ENCODE measurements at places on chromosomes 7 and 10.

- no peak for DNase-seq
These were observed 354.5 kb downstream of the TFEC start for GRCh38 chr7:115676080-115676479.

- DNase-seq = no peak
These were observed 7.4 kb downstream of the TMEM248 start for GRCh38 chr7:66928388-66928787.

DNA sequence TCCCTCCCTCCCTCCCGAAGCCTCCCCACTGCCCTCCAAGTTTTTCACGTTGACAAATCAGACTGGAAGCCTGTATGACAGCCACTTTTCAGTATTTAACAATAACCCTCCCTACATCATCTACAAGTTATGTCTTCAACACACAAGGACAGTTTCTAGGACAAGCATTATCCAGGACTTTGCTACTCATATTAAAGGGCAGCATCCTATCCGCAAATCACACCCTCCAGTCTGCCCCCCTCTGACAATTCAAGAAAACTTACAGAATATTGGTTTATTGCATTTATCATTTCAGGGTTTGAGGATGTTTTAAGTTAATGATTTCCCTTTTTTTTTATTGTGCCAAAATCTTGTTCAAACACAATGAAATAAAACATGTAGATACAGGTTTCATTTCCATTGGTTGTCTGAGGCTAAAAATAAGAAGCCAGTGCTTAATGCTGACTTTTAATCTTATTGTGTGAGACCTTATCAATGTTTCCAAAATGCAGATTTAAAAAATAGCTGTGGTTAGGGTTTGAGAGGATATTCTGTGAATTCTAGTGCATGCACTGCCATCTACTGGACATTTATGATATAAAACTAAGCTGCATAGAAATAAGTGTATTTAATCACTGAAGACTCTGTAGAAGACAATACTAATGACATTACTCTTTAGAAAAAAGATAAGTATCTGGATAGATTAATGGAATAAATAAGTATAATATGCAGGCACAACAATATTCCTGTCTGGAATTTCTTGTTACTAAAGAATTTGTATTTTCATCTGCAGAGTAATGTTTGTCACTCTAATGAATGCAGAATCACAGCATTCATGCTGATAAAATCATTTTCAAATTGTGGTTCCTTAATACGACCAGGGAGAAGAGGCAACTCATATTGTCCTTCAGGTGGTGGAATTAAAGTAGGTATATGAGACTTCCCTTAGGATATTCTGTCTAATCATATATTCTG lies 64.1 kb downstream of the CAV1 start:
- DNase-seq = peak; percentile 32

- no peak for DNase-seq
These were observed 263.8 kb upstream of the MEOX2 start for GRCh38 chr7:15950299-15950698.

- no peak for DNase-seq
These were observed 46.7 kb downstream of the NKX6-2 start for GRCh38 chr10:132739225-132739613.

GRCh38 chr10:109027534-109028185 lies 895.7 kb downstream of the XPNPEP1 start:
- no peak for DNase-seq
